ENCODE measurements at places on chromosomes 7 and 10.
A peak's percentile ranks its signal among the peaks of the same experiment; 100 is the strongest.

- no peak for DNase-seq
Measured at GRCh38 chr7:130667593-130668257, 823 bp downstream of the COPG2 start.

DNA sequence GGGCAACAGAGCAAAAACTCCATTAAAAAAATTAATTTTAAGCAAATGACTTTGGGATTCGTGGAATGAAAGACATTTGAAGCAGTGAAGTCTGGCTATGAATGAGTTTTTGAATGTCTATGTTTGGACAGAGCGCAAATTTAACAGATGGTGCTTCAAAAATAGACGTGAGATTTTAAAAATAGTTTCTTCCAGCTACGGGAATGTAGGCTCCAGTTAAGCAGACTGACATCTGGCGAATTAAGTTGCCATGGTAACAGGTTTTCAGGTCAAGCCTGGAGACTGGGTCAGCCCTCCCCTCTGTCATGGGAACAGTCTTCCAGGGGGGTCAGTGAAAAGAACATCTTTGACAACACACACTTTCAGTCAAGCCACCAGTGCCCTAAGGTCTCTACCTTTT, 62.0 kb downstream of the MYOF start:
- DNase-seq = no peak

DNA sequence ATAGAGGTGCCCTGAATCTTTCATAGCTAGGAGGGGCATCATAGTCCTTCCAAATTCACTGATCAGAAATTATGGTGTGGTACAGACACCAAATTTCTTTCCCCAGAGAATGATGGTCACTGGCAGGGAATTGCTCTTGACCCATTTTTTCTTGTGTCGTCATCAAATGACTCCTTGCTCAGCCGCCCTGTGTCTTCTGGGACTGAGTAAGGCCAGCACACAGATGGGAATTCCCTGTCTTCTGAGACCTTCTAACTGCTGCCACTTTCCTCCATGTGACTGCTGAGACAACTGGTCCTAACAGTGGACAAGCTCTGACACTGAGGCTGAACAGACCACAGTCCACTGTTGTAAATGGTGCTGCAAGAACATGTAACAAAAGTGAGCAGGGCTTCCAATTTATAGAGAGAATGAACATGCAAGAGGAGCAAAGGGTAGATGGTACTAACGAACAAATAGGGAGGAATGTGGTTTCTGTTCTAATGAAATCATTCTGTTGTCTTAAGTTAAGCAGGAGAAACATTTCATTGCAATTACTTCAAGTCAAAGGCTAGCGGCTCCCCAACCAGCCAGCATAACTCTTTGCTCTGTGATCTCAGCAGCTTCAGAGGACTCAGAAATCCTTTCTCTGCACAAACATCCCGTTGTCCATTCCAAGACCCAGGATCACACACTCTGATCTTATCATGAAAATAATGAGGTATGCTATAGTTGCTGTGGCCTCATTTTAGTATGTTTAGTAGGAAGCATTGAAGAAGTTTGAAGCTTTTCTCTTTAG, 235.9 kb upstream of the PRSS1 start:
- DNase-seq = no peak

- DNase-seq = no peak
Measured at GRCh38 chr7:101606498-101606923, 22.6 kb downstream of the MYL10 start.

- DNase-seq = no peak
Measured at GRCh38 chr7:13841284-13841683, 148.2 kb downstream of the ETV1 start.

- no peak for DNase-seq
Measured at GRCh38 chr7:40676221-40676620, 541.4 kb downstream of the SUGCT start.

GRCh38 chr10:30553626-30554439, 75.7 kb downstream of the LYZL2 start:
- DNase-seq = peak; percentile 86

DNA sequence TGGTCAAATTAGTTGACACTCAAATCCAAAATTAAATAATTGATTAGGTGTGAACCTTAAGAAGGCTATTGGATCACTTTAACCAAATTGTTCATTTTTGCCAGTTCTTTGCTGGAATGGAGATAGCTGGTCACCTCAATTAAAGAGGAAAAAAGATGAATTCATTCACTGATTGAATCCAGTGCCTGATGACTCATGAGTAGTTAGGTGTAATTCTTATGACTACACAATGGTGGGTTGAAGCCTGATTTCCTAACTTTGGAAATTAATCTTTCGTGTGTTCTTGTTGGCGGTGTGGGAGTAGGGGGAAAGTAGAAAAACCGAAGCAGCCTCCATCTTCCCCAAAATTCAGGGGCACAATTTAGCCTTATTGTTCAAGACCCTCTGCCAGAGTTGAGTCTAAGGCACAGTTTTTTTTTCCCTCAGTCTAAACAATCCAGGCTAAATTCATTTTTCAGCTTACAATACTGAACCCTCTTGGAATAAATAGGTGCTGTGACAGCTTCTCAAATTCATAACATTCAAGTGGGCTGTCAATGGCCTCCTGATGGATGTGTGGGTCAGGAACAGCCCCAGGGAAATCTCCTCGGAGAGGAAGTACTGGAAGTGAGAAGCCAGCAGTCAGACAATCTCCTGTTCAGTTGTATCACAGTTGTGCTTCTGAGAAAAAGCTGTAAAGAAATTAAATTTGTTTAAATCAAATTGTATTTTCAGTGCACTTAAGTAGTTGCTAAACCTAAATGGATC, 356.6 kb downstream of the BBS9 start:
- no peak for DNase-seq

DNA sequence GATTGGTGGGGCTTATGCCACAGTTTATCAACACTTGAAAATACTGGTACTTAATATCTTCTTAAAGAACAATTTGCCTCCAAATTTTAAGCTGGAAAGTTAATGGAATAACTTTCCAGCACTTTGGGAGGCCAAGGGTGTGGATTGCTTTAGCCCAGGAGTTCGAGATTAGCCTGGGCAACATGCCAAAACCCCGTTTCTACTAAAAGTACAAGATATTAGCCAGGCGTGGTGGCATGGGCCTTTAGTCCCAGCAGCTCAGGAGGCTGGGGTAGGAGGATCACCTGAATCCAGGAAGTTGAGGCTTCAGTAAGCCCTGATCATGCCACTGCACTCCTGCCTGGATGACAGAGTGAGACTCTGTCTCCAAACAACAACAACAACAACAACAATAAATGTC, 56.0 kb downstream of the PRF1 start:
- DNase-seq = no peak

GRCh38 chr10:71434760-71435394, 38.2 kb downstream of the CDH23 start:
- no peak for DNase-seq

DNA sequence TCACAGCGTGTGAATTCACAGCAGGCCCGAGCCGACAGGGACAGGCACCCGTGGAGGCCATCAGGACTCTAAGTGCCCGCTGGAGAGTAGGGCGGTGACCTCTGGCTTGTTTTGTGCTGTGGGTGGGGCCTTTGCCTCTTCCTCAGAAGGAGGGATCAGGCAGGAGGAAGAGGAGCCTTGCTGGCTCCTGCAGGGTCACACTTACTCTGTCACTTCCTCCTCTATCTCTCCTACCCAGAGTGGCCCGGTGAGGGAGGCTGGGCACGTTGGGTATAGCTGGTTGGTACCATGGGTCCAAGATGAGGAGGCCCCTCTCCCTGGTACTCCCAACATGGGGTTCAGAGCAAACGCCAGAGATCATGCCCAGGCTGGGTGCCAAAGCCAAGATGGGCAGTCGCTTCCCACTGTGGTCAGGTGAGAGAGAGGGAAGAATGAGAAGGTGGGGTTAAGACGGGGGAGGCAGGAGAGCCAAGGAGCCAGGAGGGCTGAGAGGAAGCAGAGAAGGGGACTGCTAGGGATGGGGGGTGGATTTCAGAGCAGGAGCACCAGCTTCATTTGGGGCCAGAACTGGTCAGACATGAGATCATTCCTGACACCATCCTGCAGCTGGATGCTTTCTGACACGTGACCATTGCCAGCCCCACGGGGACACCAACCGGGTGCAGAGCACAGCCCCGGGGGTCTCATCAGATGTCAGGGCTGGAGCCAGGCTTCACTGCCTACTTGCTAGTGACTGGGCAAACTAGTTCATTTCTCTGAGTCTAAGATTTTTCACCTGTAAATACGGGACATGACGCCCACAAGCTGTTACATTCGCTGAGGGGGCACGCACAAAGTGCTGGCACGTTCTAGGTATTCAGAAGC, 54.8 kb upstream of the CACUL1 start:
- DNase-seq = no peak

DNA sequence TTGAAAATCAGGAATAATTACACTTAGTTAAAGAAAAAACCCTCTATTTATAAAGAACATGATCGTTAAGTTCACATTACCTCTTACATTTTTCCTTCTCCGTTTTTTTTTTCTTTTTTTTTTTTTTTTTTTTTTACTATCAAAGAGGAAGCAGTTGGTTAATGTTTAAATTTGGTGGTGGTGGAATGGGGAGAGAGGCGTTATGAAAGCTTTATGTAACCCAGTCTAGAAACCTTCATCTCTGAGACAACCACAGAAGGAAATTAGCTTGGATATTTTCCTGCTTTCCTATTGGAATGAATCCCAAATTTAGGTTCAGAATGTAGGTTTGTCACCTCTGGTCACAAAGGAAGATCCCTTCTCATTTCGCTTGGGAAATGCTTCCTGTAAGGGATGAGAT, 31.5 kb upstream of the LHFPL3 start:
- DNase-seq = no peak

DNA sequence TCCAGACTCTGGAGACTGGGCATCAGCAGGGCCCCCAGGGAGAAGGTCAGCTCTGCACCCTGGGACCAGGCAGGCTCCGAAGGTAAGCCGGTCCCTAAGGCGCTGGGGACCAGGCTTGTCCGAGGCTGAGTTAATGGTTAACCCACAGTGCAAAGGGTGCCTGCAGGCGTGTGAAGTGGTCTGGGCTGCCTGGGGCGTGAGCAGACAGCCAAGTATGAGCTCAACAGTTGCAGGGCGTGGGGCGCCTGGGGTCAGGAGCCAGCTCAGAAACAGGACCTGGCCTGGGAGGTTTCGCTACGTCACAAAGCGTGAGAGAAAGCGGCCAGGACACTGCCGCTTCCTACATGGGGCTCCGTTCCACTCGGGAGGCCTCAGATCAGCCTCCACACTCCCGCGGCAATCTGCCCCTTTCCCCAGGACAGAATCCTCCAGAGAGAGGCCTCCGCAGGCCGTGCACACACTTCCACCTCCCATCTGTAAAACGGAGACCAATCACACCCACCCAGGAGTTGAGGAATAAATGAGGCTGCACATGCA, 16.0 kb downstream of the PDGFA start:
- DNase-seq = no peak

DNA sequence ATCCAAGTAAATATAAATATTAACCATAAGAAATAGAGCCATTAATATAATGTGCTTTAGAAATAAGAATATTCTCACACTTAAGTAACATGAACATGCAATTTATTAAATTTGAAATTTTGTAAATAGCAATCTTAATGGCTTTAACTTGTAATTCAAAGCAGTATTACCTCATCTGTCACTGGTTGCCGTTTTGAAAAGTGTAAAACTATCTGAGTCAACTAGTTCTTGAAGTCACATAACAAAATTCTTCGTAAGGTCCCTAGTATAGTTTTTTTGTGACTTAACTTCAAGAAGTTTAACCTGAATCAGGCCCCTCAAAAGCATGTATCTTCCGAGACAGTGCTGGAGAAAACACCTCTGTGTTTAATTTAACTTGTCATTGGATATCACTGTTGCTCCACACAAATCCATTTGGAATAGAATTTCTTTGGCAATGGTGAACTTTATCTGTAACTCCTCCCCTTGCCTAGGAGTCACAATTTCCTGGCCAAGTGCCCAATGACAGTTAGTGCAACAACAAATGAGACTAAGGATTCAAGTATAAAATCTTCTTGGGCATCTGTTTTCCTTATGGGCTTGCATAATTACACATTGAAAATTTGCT, 47.1 kb downstream of the NT5C2 start:
- DNase-seq = peak; percentile 40

GRCh38 chr7:138460649-138461607, 869 bp downstream of the TRIM24 start:
- peak; percentile 60 for DNase-seq

DNA sequence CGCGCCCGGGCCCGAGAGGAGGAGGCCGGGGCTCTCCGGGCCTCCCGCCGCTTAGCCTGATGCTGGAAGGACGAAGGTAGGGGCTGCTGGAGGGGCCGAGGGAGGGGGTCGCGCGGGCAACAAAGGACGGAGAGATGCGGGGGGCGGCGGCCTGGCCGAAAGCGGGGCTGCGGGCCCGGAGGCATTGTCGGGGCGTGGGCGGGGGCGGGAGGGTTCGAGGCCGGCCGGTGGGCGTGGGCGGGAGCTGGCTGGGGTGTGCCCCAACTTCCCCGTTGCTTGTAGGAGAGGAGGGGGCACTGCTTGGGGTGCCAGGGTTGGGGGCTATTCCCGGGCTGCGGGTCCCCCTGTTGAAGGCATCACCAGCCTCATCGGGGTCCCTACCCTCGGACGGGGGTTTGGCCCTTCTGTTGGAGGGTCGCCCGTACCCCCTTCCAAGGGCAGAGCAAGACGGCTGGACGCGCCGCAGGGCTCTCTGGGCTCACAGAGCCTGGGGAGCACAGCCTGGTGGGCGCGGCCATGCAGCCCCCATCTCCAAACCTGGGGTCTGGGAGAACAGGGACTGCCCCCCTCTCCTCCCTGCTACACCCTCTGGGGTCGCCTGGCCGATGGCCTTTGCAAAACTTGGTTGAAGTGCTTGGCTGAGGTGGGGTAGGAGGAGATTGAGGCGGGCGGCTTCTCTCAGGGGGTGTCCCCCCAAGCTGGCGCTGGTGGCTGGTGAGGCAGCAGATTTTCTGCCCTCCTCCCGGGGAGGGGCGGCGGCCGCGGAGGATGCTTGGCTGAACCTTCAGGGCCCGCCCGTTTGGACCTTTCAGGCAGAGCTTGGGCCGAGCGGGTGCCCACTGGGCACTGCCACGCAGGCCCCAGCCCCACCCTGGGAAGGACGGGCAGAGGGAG, 699 bp downstream of the CLIP2 start:
- DNase-seq = peak; percentile 39

GRCh38 chr7:117600911-117601310, 121.1 kb downstream of the CFTR start:
- DNase-seq = no peak

- no peak for DNase-seq
Measured at GRCh38 chr7:154776350-154776749, 226.6 kb downstream of the PAXIP1 start.

DNA sequence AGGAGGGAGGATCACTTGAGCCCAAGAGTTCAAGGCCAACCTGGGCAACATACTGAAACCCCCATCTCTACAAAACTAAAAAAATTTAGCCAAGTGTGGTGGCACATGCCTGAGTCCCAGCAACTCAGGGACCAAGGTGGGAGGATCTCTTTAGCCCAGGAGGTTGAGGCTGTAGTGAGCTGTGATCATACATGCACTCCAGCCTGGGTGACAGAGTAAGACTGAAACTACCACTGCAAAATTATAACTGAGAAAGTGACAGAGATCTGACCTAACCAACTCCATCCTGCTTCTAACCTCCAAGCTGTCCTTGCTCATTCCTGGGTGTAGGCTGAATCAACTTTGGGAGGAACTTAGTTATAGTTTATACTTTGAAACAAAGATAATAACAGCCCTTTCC, 59.4 kb downstream of the HTR7 start:
- no peak for DNase-seq

Measured in suppressor macrophage treated with lipopolysaccharide for 4 hours (primary cell).